ENCODE measurements at places on chromosomes 16 and 17. TPM values are rescaled to one million over a fixed set of nuclear protein-coding genes. Genes with fewer than 3 reads are reported as not detected.

JMJD8 gene
- 19.1 TPM for total RNA-seq

ZNF597 gene
- total RNA-seq = 1.3 TPM

C17orf78 gene
- not detected for total RNA-seq

GINS2 gene
- 1.5 TPM for total RNA-seq

FZD2 gene
- total RNA-seq = 0.32 TPM

SLC25A19 gene
- total RNA-seq = 13.2 TPM

C1QTNF8 gene
- not detected for total RNA-seq

GALNS gene
- 10.4 TPM for total RNA-seq

All from psoas muscle (tissue), 8 donors.